ENCODE measurements at places on chromosomes 12 and 14.

- no peak overlapping the region for H3K4me3 ChIP-seq
- DNase-seq = no peak
- peaks cover 24% of the 10 kb centered on the region for H3K36me3 ChIP-seq
- H3K4me1 ChIP-seq = no peaks in the 10 kb centered on the region
Observed at GRCh38 chr12:905261-906031, 44.0 kb downstream of the RAD52 start.

DNA sequence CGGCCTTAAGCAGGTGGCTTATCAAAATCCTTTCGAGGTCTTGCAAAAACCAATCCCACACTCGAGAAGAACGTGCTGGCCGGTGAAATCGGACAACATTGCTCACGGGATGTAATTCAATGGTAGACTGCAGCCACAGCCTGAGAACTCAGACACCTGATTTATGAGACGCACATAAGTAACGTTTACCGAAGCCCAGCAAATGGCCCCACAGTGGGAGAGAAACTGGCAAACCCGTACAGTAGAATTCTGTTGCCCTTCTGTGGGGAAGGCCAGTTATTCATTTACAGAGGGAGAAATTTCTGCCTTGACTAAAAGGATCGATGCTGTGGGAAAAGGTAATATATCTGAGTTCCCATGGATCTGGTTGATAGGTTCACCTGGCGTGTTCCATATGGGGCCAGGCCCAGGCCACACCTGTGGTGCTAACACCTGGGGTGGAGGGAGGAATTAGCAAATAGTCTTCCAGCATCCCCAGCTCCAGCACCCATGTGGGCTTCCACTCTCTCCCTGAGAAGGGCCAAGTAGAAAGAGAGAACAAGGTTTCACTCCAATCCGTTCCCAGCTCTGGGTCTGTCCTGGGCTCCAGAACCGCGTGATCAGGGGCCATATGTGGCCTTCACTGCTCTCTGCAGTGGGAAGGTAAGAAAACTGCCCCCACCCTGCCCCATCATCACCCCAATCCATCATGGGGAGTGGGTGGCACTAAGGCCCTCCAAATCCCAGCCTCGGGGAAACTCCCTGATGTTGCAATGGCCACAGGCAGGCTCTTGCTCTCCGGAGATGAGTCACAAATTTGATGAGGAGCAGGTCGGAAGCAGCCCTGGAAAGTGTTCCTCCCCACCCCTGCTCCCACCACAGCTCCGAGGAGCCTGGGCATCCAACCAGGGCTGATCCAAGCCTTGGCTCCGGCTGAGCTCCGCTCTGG lies 12.7 kb downstream of the BDKRB1 start:
- peak overlapping the region; percentile 37 for H3K27ac ChIP-seq
- H3K36me3 ChIP-seq = no peaks in the 10 kb centered on the region
- H3K4me3 ChIP-seq = no peak overlapping the region
- no peaks in the 10 kb centered on the region for H3K27me3 ChIP-seq
- no peak for DNase-seq

DNA sequence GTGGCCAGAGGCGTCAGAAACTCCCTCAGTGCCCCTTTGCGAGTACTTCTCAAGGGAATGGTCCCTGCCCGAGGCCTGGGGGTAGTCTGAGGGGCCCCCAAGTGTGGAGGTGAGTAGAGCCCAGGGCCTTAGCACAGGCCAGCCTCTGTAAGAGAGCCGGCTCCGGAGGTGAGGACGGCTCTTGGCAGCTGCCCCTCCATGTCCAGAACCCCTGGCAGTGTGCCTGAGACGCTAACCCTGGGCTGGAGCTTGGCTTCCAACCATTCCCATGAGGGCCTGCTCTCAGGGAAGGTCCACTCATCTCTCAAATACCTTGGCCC lies 61.7 kb downstream of the PRMT8 start:
- no peaks in the 10 kb centered on the region for H3K4me1 ChIP-seq
- no peak overlapping the region for H3K27ac ChIP-seq
- H3K4me3 ChIP-seq = no peak overlapping the region
- no peaks in the 10 kb centered on the region for H3K36me3 ChIP-seq

DNA sequence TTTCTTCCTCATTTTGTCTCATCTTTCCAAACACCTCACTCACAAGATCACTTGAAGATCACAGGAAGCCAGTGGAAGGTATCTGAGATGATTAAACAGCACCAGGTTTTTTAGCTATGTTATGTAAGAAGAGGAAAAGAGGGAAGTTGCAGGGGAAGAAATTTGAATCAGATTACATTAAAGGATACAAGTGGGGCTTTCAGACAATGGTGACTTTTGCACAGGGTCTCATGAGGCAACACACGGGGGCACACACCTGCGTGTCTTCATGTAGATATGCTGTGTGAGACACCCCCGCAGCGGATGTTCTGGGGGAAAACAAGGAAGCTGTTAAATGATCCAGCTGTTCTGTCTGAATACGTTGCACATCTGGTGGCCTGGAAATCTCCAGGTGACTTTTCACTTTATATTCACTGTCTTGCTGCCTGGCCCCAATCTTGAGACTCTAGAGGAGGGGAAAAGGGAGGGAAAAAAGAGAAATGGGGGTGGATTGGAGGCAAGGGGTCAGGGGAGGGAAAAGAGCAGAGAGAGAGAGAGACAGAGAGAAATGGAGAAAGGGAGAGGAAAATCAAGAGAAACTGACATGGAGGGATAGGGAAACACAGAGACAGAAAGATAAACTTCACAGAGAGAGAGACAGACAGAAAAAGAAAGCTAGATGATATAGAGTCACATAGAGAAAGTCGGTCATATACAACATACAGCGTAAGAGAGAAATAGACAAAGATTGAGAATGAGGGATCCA lies 36.3 kb upstream of the PPP1CC start:
- H3K36me3 ChIP-seq = no peaks in the 10 kb centered on the region
- H3K4me1 ChIP-seq = no peaks in the 10 kb centered on the region
- no peak overlapping the region for H3K4me3 ChIP-seq
- DNase-seq = no peak

- H3K4me1 ChIP-seq = no peaks in the 10 kb centered on the region
- no peak for DNase-seq
- no peak overlapping the region for H3K27ac ChIP-seq
- H3K36me3 ChIP-seq = no peaks in the 10 kb centered on the region
- H3K4me3 ChIP-seq = no peak overlapping the region
- H3K27me3 ChIP-seq = no peaks in the 10 kb centered on the region
Observed at GRCh38 chr14:29521526-29522137, 406.0 kb downstream of the PRKD1 start.

GRCh38 chr12:121217063-121217462 lies 7.1 kb downstream of the P2RX4 start:
- no peaks in the 10 kb centered on the region for H3K27me3 ChIP-seq
- H3K27ac ChIP-seq = no peak overlapping the region
- peaks cover 4% of the 10 kb centered on the region for H3K4me1 ChIP-seq

- no peaks in the 10 kb centered on the region for H3K36me3 ChIP-seq
- H3K4me3 ChIP-seq = no peak overlapping the region
- peak; percentile 81 for DNase-seq
- no peaks in the 10 kb centered on the region for H3K27me3 ChIP-seq
- peaks cover 47% of the 10 kb centered on the region for H3K4me1 ChIP-seq
- peak overlapping the region; percentile 97 for H3K27ac ChIP-seq
Observed at GRCh38 chr12:632102-632696, 31.0 kb downstream of the NINJ2 start.

DNA sequence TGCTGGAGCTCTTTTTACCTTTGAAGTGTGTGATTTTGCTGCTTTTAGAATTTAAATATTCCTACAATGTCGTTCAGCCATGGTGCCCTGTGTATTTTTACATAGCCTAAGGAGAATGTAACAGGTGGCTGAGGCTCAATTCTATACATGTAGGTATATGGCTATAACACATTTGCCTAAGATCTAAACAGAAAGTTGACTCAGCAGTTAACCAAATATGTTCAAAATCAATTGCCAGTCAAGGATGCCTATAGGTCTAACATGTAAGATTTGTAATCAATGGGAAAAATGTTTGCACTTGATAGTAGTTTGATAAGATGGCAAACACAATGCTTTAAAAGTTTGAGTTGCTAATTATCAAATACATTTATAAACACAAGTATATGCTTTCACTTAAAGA lies 8.2 kb downstream of the PAWR start:
- H3K36me3 ChIP-seq = no peaks in the 10 kb centered on the region
- no peak for DNase-seq
- no peak overlapping the region for H3K27ac ChIP-seq
- H3K4me1 ChIP-seq = peaks cover 4% of the 10 kb centered on the region
- H3K4me3 ChIP-seq = no peak overlapping the region

GRCh38 chr12:31002999-31003398 lies 70.7 kb upstream of the DDX11 start:
- peaks cover 6% of the 10 kb centered on the region for H3K4me1 ChIP-seq
- H3K27ac ChIP-seq = no peak overlapping the region
- H3K36me3 ChIP-seq = no peaks in the 10 kb centered on the region
- DNase-seq = no peak

DNA sequence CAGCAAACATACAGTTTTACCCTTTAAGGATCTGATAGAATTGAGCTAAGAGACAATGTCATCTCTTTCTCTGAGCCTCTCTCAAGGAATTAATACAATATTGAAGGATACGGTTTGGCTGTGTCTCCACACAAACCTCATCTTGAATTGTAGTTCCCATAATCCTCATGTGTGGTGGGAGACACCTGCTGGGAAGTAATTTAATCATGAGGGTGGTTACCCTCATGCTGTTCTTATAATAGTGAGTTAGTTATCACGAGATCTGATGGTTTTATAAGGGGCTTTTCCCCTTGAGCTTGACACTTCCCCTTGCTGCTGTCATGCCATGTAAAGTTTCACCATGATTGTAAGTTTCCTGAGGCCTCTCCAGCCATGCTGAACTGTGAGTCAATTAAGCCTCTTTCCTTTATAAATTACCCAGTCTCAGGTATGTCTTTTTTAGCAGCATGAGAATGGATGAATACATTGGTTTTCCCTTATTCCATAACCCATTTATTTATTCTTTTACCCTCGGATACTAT lies 47.6 kb downstream of the TMEM30B start:
- no peak overlapping the region for H3K27ac ChIP-seq
- H3K4me1 ChIP-seq = no peaks in the 10 kb centered on the region
- H3K36me3 ChIP-seq = no peaks in the 10 kb centered on the region
- DNase-seq = no peak

- H3K27me3 ChIP-seq = no peaks in the 10 kb centered on the region
- DNase-seq = no peak
- H3K4me3 ChIP-seq = no peak overlapping the region
- H3K27ac ChIP-seq = no peak overlapping the region
- peaks cover 30% of the 10 kb centered on the region for H3K36me3 ChIP-seq
Observed at GRCh38 chr14:88599326-88599725, 36.5 kb downstream of the ZC3H14 start.

- DNase-seq = no peak
- no peak overlapping the region for H3K27ac ChIP-seq
- no peaks in the 10 kb centered on the region for H3K27me3 ChIP-seq
Observed at GRCh38 chr12:58917699-58918468, 2.4 kb downstream of the LRIG3 start.

DNA sequence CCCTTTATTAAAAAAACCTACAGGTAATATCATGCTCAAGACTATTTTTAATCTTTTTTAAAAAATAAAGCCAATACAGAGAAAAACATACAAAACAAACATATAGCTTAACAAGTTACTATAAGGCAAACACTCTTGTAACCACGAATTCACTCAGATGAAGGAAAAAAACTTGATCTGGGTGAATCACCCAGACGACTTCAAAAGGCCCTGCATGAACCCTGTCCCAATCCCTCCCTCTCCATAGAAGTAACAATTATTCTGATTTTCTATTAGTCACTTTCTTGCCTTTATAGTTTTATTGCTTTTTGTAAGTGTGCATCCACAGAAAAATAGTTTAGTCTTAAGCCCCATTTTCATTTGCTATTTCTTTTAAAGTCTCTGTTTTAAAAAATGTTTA lies 72.6 kb downstream of the LRP6 start:
- no peak overlapping the region for H3K4me3 ChIP-seq
- no peaks in the 10 kb centered on the region for H3K27me3 ChIP-seq
- H3K27ac ChIP-seq = no peak overlapping the region

- peaks cover 27% of the 10 kb centered on the region for H3K27me3 ChIP-seq
- peaks cover 34% of the 10 kb centered on the region for H3K36me3 ChIP-seq
- no peak for DNase-seq
- H3K4me1 ChIP-seq = no peaks in the 10 kb centered on the region
- no peak overlapping the region for H3K4me3 ChIP-seq
- no peak overlapping the region for H3K27ac ChIP-seq
Observed at GRCh38 chr12:113155646-113156045, 6.1 kb downstream of the CFAP73 start.

DNA sequence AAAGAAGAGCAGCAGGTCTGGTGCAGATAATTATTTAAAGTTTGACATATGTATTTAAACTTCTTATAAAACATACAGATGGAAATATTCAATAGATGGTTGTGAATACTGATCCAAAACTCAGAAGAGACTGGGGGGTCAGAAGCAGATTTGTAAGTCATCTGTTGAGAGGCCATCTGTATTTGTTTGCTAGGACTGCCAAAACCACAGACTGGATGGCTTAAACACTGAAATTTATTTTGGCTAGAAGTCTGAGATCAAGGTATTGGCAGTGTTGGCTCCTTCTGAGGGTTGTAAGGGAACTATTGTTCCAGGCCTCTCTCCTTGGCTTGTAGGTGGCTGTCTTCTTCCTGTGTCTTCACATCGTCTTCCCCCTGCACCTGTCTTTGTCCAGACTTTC lies 153.9 kb downstream of the LRRK2 start:
- no peak overlapping the region for H3K27ac ChIP-seq
- no peaks in the 10 kb centered on the region for H3K4me1 ChIP-seq
- no peak overlapping the region for H3K4me3 ChIP-seq

- DNase-seq = no peak
- H3K36me3 ChIP-seq = no peaks in the 10 kb centered on the region
- H3K27me3 ChIP-seq = no peaks in the 10 kb centered on the region
- H3K27ac ChIP-seq = no peak overlapping the region
- no peaks in the 10 kb centered on the region for H3K4me1 ChIP-seq
Observed at GRCh38 chr14:92383805-92384204, 60.8 kb downstream of the SLC24A4 start.

- no peaks in the 10 kb centered on the region for H3K4me1 ChIP-seq
- no peak for DNase-seq
- H3K27me3 ChIP-seq = no peaks in the 10 kb centered on the region
- H3K27ac ChIP-seq = no peak overlapping the region
- H3K36me3 ChIP-seq = no peaks in the 10 kb centered on the region
- H3K4me3 ChIP-seq = no peak overlapping the region
Observed at GRCh38 chr14:97975216-97975615, 1178.0 kb downstream of the VRK1 start.

DNA sequence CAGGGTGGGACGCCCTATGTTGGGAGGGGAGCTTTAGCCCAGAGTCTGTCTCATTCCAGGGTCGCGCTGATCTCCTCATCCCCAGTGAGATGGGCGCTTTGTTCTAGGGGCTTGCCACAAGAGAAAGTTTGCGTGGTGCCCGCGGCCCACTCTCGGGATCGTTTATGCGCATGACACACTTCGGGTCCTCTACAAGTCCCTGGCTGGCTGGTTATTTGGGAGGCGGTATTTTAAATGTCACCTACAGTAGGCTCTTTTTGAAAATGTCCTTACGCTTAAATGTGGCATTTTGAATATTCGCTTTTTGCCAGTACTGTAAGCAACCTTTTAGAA lies 541 bp downstream of the GOLT1B start:
- DNase-seq = peak; percentile 42
- peaks cover 2% of the 10 kb centered on the region for H3K4me1 ChIP-seq
- H3K27me3 ChIP-seq = no peaks in the 10 kb centered on the region

GRCh38 chr14:95255013-95255412 lies 64.7 kb downstream of the CLMN start:
- no peak overlapping the region for H3K4me3 ChIP-seq
- peaks cover 16% of the 10 kb centered on the region for H3K4me1 ChIP-seq
- no peak overlapping the region for H3K27ac ChIP-seq
- H3K27me3 ChIP-seq = no peaks in the 10 kb centered on the region

Measured in trophoblast cell (in vitro differentiated cells and primary cell).